ENCODE measurements at places on chromosomes 1 and 21.

DNA sequence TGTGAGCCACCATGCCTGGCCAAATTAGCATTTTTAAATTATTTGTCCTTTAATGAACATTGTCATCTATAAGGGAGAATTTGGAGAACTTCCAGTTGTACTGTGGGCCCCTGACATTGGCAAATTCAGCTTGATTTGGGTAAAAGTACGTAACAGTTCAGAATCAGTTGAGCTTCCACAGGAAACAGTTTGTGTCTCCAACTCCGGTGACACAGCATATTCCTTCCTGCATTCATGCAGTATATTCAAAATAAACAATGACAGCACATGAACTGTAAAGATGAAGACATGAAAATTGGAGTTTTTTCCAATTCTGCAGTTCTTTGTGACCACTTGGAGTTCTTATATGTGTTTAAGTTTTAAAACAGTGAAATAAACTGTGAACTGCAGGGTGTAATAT, 28.2 kb downstream of the RNF220 start:
- no peak for DNase-seq

- no peak for DNase-seq
Observed at GRCh38 chr21:39852021-39852721, 15.1 kb upstream of the PCP4 start.

DNA sequence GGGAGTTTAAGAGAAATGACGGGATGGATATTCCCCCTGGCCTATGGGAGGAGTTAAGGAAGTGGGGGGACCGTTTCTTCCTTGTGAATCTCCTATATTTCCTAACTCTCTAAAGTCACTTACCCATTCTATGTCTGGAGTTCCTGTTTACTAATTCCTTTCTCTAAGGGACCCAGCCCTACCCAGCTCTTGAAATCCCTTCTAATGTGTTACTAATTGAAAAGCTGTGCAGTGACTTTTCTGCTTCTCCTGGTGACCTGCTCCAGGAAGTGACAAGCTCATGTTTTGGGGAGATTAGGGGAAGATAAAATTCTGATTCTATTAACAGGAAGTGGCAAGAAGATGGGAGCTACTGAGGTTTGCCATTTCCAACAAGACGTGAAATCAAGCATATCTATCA, 4.0 kb upstream of the SAMSN1 start:
- no peak for DNase-seq

DNA sequence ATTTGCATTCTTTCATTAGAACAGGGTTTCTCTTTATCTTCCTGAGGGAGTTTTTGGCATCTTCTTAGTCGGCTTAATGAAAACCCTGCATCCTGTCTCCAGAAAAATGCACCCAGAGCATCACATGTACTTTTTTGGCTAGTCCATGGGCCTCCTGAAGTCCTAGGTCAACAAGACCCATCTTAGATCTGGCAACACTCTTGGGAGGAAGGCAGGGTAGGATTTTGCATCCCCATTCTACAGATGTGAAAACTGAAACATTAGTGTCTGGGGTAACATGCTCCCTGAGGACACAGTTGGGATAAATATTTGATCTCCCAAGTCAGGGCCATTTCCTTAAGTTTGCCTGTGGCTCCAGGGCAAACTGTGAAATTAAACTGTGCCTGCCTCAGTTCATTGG, 40.0 kb upstream of the HMGB4 start:
- no peak for DNase-seq

DNA sequence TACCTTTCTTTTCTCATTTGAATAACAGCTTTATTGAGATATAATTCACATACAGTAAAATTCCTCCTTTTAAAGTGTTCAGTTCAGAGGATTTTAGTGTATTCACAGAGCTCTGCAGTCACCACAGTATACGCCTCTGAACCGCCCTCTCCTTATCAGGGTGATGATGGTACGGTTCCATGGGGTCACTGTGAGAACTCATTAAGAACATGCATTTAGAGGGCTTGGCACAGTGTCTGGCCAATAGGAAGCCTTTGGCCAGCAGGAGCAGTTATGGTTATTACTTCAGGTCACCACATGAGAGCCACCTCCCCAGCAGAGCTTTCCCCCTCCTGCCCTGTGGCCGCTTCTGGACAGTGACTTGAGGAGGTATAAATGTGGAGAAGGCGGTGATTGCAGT, 27.3 kb downstream of the KCNQ4 start:
- no peak for DNase-seq

DNA sequence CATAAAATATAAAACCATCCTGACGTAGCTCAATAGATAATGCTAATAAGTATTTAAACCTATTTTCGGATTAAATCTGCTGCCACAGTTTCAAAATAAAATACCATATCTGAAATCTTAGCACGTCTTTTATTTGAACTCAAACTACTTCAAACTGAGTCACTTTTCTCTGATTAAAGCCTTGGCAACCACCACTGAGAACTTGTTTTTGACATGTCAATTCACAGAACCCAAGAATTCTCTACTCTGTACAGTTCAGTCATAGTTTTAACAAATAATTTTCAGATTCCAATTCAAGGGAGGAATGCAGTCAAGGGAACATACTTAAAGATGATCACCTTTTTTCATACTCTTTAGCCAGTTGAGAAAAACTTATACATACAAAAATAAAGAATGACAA, 643.2 kb downstream of the KCNT2 start:
- DNase-seq = no peak

- DNase-seq = no peak
Observed at GRCh38 chr1:154178013-154178412, 13.9 kb downstream of the TPM3 start.

GRCh38 chr1:231625975-231626534, 535 bp upstream of the DISC1 start:
- no peak for DNase-seq

GRCh38 chr1:19888112-19888511, 5.9 kb downstream of the OTUD3 start:
- no peak for DNase-seq

DNA sequence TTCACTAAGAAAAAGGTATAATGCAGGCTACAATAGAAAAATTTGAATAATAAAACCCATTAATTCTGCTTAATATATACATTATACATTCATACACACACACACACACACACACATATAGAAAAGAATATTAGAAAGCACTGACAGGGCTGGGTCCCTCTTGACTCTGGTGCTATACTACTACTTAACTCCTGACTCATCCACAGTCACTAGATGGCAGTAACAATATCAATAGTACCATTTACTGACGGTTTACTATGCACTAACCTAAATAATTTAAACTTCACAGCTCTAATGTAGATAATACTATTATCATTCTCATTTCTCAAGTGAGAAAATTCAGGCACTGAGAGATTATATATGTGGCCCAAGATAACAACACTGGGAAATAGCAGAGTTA, 87.5 kb downstream of the COP1 start:
- DNase-seq = no peak

GRCh38 chr1:155141749-155142148, 1.4 kb upstream of the DPM3 start:
- no peak for DNase-seq

DNA sequence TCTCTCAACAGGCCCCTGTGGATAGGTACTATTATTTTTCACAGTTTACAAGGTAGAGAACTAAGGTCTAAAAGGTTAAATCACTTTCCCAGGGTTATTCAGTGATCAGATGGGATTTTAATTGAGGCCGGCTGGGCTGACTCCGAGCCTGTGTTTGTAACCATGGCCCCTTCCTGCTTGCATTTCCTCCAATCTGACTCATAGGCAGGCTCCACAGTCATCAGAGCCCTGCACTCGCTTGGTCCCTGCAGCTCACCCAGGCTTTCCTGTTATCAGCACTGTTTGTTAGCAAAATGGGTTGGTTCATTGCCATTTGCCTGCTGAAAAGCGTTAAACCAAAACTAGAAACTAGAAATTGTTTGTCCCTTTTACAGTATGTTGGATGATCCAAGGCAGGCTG, 41.4 kb upstream of the LMX1A start:
- DNase-seq = peak; percentile 13

DNA sequence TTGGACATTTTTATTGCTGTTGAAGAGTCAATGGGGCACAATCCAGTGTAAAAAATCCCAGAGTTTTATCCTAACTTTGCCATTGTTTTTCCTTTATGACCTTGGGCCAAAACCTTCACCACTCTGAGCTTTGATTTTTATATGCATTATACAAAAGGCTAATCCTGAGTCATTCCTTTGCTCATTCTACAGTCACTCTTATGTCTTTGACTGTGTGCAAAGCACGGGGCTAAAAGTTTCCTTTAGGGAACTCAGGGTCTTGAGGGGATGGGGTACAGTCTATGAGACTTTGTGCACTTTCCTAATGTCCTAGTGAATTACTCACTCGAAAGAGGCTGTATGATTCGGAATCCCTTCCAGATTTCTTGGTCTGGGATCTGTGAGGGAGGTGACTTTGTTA, 543.2 kb upstream of the CAMK1G start:
- DNase-seq = no peak

DNA sequence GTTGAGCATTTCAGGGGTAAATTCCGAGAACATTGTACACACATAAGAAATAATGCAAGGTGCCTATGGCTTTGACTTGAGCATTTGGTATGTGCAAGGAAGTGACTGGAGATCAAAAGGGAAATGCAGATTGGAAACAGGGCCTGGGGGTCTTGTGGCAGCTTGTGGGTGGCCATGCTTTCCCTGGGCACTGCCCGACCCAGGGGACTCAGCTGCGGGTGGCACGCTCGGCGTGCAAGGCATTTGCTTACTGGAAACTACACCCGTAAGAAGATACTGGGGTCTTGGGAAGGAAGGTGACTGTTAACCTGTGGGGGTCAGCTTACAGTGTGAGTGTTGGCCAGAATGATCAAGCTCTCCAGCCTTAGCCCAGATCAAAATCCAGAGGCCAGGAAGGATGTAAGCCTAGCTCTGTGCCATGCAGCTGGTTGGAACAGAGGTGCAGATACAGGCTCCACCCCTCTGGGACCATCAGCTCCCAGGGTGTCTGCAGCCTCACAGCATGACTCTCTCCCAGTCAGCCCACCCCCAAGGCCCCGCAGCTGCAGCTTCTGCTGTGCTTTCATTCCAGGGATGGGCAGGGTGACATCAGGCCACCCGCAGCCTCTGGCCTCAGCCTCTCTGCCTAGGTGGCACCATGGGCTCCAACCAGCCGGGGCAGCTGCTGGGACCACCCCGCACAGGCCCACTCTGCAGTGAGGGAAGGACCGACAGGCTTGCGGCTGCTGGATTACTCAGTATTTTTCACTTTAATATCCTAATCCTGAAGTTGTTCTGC, 55.1 kb downstream of the KIF26B start:
- no peak for DNase-seq

- DNase-seq = peak; percentile 3
Observed at GRCh38 chr1:207910591-207911354, at the start of gene CD34. CD34 (minus strand) TSS chr1:207911125; CDS start chr1:207911080, 45 bp downstream.

- peak; percentile 10 for DNase-seq
Observed at GRCh38 chr1:107972391-107973180, 7.6 kb upstream of the VAV3 start.

DNA sequence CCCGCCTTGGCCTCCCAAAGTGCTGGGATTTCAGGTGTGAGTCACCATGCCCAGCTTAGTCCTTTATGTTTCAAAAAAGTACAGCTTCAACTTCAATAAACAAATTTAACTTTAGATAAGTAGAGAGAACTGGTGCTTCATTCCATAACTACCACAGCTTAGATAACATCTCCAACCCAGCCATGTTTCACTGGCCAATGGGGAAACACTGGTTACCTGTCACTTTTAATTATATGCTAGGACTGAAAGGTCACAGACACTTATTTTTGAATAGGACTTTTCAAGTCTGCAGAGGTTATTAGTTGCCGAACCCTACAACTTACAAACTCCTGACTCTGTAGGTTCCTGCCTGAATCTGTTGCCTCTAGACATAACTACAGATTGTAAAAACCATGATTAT, 56.5 kb upstream of the ST6GALNAC3 start:
- DNase-seq = no peak
